ENCODE measurements at places on chromosomes 7 and 10.

- DNase-seq: no peak
These were observed 1059.1 kb downstream of the SORCS3 start for GRCh38 chr10:105700218-105700617.

DNA sequence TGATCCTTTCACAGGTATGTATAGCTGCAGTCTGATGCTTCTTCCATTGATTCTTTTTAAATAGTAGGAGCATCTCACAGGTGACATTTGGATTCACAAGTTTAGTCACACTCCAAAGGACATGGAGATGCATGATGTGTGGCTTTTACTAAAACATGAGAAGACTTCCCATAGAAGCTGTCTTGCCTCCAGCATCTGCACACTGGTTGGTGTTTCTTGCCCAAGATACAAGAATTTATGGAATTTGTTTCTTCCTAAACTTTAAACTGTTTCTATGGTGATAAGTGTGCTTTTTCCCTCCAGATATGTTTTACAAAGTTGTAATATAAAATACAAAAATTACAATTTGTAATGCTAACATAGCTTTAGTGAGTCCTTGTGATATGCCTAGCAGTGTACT, 24.2 kb downstream of the ADIRF start:
- DNase-seq: peak; percentile 19

- DNase-seq: peak; percentile 93
These were observed 52.0 kb downstream of the THNSL1 start for GRCh38 chr10:25068152-25069058.

GRCh38 chr10:28090506-28090905, 91.6 kb upstream of the ODAD2 start:
- DNase-seq: no peak

GRCh38 chr7:85566095-85566794, 379.4 kb upstream of the SEMA3D start:
- DNase-seq: no peak

- peak; percentile 44 for DNase-seq
These were observed 121.3 kb downstream of the MYL10 start for GRCh38 chr7:101507791-101508252.

- no peak for DNase-seq
These were observed 59.3 kb upstream of the RNF148 start for GRCh38 chr7:122762071-122762470.

DNA sequence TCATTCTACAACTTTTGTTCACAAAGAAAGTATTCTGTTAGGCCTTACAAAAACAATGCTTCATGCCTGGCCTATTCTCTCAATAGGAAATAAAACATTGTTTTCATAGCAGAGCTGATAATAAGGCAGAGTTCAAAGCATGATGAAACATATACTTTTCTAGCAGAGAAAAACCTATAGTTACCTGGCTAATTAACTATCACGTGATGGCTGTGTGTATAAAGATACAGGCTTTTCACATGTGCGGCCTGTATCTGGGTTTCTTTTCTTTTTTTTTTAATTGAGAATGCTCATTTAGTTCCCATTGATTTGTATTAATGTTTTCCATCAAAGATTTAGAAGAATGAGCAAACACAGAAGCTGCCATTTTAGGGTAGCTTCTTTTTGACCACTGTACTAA, 51.7 kb downstream of the ARID5B start:
- DNase-seq: no peak

DNA sequence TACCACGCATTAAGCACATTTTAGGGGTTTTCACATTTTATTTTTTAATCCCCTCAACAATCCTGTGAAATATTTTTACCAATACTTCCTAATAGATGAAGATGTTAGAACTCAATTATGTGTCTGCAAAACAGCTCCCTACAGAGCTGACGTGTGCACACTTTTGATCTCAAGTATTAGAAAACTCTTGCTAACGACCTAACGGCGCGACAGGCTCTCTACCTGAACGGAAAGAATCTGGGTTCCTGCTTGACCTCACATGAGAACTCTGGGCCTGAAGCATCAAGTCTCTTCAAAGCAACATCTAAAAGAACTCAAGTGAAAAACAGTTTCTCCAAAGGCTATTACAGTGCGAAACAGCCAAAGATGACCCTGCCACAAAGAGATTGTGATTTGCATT, 113.9 kb downstream of the DOCK4 start:
- no peak for DNase-seq

DNA sequence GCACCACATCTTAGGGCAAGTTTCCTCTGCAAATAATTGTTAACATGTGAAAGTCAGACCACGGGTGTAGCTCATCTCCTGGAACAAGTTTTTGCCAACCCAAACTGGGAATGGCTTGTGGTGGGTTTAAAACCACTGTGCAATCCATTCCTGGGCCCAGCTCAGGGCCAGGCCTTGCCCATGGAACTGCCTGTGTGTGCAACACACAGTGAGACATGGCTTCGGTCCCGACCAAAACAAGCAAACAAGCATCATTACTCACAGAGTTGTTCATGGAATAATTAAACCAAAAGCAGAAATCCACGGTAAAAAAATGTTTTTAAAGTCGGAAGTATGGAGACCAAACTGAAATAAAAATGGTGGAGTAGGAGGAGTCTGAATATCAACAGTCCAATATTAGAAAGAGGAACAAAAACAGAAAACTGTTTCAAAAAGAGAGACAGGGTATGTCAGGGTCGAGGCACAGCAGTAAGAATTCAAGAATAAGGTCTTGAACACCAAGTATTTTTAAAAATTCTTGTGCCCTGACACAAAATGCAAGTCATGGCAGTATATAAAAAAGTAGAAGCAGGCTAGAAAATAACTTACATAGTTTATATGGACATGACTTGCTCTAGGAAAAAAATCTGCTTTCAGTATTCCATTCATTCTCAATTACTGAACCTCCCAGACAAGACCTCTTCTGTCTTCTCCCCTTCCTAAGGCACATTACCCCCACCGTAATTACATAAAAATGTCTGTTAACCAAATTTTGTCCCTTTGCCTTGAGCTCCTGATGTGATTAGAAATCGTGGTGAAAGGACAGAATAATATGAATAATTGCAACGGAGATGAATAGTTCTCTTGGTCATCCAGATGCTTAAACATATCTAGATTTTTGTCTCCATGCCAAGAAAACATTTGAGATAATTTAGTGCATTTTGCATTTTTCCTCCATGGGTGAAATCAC, 88.4 kb downstream of the FAS start:
- DNase-seq: peak; percentile 30

DNA sequence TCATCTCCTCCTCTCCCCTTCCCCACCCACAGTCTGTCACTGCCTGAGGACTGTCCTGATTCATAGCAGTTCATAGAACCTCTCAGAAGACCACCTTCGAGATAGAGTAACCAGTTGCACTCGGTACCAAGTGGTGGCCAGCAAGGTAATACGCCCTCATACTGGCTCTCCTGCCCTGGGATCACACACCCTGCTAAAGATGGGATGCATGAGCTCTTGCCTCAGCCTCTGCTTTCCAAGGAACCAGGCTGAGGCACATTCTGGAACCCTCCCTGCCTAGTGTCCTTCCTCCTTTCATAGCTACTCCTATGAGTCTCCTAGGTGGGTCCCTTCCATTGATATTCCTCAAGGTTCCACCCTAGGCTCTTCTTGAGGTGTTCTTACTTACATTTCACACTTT, 15.5 kb downstream of the CFAP43 start:
- DNase-seq: no peak

DNA sequence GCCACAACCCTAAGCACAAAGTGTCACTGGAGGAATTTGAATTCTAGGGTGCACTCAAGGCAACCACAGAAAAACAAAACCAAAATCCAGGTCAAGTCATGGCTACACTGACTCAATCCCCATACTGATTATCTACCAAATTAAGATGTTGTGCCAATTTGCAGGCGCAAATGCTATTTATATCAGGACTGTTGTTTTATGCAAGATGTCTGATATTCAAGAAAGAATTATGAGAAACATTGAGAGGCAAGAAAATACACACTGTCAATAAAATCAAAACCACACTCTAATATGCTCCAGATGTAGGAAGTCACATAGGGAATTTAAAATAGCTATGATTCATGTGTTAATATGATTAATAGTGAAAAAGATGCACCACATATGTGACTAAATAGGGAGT, 141.3 kb upstream of the MINDY3 start:
- DNase-seq: no peak

GRCh38 chr10:79088176-79088575, 19.4 kb downstream of the ZMIZ1 start:
- DNase-seq: no peak

GRCh38 chr7:27156916-27157701, 634 bp upstream of the HOXA7 start:
- DNase-seq: no peak

DNA sequence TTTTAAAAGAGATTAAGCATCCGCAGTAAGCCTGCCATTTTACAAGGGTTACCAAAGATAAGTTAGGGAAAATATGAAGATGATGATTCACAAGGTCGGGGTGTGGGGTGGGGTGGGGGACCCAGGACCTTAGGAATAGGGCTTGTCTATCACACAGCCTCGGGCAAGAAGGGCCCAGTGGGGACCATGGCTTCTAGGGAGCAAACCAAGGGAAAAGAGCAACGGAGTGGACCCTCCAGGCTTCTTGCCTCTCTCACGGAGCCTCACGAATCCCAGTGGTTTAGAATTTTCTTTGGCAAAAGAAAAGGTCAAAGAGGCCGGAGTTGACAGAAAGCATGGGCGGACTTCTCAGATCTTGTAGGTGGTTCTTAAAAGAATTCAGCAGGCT, 1.3 kb downstream of the PRKCQ start:
- no peak for DNase-seq

DNA sequence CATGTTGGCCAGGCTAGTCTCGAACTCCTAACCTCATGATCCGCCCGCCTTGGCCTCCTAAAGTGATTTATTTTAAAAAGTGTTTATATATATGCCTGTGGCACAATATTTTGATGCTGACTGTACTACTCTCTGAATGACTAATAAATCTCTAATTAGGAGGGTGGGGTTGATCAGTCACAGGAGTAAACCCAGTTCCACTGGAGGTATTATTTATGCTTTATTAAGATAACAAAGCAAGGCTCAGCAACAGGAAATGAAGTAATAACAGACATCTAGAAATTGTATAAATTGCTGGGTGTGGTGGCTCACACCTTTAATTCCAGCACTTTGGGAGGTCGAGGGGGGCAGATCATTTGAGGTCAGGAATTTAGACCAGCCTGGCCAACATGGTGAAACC, 26.0 kb upstream of the MCU start:
- DNase-seq: no peak

- no peak for DNase-seq
These were observed 10.6 kb upstream of the UPP1 start for GRCh38 chr7:48078470-48078869.

DNA sequence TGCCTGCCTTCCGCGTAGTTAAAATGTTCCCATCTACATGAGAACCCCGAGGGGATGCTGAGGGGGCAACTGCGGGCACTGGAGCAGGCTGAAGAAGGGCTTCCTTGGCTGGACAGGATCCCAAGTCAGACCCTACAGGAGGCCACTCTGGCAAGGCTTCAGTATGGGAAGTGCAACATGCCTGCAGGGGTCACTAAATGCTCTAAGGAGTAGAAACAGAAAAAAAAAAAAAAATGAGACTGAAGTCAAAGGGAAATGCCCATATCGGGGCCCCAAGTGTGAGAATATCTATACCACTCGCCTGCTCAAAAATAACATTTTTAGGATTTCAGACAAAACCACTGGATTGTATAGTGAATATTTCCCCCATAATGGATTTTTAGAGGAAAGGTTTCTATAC, 33.5 kb downstream of the FAM204A start:
- DNase-seq: no peak

GRCh38 chr10:66521506-66521905, 404.3 kb upstream of the LRRTM3 start:
- no peak for DNase-seq

DNA sequence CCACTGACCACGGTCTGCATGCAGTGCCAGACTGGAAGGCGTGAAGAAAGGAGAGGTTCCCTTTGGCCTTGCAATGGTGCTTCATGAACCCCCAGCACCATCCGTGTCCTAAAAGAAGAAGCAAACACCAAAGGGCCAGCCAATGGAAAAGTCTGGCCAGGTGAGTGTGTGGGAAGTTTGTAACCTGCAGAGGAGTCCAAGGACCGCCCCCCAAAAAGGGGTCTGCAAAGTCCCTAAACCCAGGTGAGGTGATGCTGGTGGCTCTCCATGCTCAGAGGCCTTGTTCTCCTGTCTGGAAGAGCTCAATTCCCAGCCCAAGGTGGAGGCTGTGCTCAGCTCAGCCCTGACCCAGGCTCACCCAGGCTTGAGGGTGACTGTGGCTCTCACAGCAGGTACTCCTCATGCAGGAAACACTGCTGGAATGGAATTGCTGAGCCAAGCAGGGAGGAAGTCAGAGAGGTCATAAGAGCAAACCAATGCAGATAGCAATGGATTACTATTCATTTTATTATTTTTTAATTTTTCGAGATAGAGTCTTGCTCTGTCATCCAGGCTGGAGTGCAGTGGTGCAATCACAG, 52.4 kb upstream of the NANOS1 start:
- no peak for DNase-seq

DNA sequence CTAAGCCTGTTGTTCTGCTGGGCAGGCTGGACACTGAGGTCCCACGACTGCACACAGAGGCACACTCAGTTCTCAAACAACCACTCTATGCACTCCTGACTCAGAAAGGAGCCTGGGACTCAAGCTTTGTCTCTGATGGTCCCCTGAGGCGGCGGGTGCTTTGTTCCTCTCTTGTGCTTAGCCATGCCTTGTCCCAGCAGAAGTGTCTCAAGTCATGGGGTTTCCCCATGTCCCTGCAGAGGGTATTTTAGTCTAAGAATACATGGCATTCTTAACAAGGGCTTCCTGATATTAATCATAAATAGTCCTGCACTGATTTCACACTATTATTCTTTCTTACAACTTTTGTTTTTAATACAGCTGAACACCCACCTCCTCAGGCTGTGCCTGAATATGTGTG, 72.5 kb downstream of the CXCL12 start:
- DNase-seq: no peak

- no peak for DNase-seq
These were observed 68.1 kb downstream of the CALN1 start for GRCh38 chr7:72343991-72344390.

DNA sequence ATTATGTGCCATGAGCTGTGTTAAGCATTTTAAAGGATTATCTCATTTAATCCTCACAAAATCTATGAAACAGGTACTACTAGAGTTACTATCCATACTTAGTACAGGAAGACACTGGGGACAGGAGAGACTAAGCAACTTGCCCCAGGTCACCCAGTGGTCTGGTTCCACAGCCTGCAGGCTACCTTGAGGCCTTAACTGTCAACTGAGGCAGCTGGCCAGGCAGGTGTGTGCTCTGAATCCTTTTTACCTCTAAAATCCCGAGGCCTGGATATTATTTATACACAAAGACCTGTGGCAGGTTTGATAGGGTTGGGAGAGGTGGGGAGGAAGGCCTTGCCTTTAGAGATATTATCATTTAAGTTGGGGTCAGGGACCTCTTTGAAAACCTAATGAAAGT, 3.1 kb downstream of the ZNF777 start:
- no peak for DNase-seq
